Dorsolateral prefrontal cortex (tissue), 122 donors: ENCODE measurements at places on chromosomes 13 and 19.

- DNase-seq = no peak
Measured at GRCh38 chr13:33518452-33518851, 232.9 kb upstream of the STARD13 start.

- peak; percentile 83 for DNase-seq
Measured at GRCh38 chr19:2328401-2329148, at the start of the genes LSM7 and SPPL2B. LSM7 (minus strand) TSS chr19:2328586; CDS start chr19:2328566, 20 bp downstream. SPPL2B (plus strand) TSS chr19:2328684; CDS start chr19:2328710, 26 bp downstream.

DNA sequence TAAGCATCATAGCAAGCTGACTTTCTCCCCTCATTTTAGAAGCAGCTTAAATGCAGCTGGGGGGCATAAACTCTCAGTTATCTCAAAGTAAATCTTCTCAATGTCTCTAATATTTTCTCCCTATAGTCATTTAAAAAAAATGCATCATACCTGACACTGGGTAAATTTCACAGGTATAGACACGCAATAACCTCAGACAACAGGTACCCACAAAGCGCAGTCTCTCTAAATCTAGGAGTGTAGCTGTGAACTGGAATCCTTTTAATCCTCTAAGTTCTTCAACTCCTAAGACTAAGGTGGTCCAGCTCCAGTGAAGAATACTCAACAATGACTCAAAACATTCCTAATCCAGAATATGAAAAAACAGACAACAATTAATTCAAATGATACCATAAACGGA lies 141.2 kb downstream of the MYCBP2 start:
- DNase-seq = no peak

DNA sequence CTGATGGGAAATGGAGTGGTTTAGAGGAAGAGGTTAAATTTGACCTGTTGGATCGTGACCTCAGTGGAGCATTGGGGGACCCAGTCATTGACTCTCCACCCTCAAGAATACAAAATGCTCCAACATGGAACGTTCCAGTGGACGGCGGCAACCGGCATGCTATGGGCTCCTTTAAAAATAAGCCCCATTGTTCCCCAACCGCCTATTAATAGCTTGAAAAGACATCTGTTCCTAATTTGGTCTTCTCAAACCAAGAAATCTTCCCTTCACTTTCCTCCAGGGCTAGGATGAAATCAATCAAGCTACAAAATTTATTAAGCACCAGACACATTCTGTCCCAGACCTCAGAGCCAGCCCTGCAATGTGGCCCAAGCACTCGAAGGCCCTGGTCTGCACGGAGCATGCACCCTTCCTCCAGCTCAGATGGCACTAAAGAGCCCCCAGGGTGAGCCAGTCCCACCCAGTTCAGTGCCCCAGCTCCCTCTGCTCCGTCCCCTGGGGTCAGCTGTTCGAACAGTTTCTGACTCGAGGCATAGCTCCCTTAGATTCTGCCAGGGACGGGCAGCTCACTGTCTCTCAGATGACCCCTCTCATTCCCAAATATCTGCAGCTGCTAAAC lies 22.5 kb upstream of the VSTM2B start:
- DNase-seq = peak; percentile 38

DNA sequence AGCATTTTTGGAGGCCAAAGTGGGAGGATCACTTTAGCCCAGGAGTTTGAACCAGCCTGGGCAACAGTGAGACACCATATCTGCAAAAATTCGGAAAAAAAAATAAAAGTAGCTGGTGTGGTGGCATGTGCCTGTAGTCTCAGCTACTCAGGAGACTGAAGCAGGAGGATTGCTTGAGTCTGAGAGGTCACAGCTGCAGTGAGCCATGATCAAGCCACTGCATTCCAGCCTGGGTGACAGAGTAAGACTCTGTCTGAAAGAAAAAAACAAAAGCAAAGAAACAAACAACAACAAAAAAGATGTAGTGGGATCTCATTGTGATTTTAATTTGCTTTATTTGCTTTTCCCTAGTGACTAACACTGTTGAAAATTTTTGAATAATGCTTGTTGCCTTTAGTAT lies 394.7 kb upstream of the KLHL1 start:
- no peak for DNase-seq

DNA sequence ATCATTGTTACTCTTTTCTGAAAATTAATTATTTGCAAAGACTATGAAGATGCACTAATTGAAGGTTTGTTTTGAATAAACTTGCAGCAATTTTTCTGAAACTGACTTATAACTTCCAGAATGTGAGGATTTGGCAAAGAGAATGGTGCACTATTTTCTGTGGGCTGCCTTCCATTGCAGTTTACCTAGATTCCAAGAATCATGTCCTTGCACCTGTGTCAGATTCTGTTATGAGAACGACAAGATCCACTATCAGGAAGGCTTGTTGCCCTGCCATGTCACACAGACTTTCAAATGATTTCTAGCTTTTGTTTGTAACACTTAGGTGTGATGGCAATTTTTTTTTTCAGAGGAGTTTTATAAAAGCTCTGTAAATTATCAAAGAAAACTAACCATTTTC lies 5.6 kb upstream of the SLAIN1 start:
- DNase-seq = no peak

GRCh38 chr19:15479391-15480345 lies at the start of gene PGLYRP2:
PGLYRP2 (minus strand) TSS chr19:15479501; CDS start chr19:15479371, 130 bp downstream.
- peak; percentile 62 for DNase-seq

DNA sequence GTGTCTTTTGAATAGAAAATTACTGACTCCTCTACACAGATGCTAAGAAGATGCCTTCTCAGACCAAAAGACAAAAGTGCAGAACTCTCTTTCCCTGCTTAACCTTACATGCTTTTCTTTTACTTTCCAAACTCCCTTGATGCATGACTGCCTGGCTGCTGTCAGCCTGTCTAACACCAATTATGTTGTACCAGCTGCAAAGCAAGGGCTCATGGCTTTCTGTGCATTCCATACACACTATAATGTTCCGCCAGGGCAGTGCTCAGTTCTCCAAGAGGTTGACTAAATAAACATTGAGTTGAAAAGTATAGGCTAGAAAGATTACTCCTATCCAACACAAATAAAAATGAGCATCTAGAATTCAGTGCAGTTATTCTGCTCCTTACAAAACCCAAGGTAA lies 330.4 kb upstream of the NBEA start:
- DNase-seq = no peak

DNA sequence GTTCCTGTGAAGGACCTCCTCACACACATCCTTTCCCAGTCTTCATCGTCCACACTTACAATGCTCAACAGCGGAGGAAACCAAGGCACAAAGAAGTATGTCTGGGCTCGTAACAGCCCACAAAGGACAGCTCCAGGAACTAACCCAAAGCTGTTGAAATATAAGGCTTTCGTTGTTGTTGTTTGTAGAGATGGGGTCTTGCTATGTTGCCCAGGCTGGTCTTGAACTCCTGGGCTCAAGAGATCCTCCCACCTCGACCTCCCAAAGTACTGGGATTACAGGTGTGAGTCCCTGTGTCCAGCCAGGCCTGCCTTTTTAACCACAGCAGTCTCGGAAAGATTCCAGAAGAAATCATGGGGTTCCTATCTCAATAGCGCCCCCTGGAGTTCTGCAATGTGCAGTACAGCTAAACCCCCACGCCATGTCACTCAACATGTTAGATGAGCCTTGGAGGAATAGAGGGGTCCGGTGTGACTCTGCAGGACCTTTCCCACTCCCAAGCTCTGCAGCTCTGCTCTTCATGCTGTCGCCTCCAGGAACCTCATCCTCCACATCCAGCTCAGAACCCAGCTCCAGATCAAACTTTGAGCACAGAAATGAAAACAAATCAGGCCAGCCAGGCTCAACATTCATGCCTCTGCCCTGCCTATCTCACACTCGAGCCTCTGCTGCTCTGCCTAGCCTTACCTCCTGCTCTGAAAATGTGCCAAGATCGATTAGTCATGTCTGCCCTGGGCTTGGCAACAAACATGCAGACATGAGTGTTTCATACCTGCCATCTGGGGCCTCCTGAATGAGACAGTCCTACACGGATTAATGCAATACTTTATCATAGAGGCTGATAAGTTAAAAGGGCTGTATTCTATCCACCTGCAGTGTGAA lies 7.5 kb downstream of the PLA2G4C start:
- no peak for DNase-seq

DNA sequence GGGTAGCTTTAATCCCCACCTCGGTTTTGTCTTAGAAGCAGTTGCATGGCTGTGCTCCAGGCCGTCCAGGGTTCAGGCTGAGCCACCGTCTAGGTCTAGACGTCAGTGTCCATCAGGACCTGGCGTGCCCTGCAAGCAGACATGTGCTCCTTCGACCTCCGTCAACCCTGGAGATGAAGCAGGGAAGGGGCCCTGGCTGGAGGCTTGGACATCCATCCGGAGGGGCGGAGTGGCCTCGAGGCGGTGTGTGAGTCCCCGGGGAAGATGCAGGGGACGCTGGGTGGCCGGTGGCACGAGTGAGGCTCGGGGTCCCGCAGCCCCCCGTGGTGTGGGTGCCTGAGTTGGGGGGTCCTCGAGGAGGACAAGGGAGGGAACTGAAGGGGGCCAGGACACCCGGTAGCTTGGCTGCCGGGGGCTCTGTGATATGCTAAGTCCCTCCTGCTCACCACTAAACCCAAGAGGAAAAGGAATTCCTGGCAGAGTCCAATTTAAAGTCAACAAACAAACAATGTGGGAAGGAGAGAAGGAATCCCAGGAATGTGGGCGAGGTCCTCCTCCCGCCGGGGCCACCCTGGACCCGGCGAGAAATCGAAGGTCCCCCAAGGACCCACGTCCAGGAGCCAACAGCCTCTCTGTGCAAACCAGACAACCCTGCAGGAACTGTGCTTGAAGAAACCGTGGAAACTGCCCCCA lies 14.9 kb upstream of the PTBP1 start:
- no peak for DNase-seq

DNA sequence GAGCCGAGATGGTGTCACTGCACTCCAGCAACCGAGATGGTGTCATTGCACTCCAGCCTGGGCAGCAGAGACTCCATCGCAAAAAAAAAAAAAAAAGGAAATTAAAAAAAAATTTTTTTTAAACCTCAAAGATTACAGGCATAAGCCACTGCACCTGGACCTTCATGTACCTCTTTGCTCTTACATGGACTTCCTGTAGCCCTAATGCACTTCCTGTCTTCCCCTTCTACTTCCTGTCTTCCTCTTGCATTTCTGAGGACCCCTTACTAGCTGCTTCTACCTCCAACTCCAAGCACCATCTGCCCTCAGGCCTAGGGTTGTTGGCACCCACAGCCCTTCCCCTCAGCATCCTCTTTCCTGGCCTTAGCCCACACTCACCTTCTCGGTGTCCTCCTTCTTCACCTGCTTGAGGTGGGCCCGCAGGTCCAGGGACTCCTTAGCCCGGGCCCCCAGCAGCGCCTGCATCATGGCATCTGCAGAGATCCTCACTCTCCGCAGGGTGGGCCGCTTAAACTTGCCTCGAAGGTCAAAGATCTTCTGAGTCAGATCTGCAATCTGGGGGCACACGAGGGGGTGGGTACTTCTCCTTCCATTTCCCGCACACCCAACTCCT lies 3.8 kb downstream of the TNNI3 start:
- no peak for DNase-seq

- no peak for DNase-seq
Measured at GRCh38 chr13:49821216-49822009, 28.9 kb upstream of the KPNA3 start.

GRCh38 chr13:36101157-36101556 lies 30.0 kb downstream of the DCLK1 start:
- no peak for DNase-seq

DNA sequence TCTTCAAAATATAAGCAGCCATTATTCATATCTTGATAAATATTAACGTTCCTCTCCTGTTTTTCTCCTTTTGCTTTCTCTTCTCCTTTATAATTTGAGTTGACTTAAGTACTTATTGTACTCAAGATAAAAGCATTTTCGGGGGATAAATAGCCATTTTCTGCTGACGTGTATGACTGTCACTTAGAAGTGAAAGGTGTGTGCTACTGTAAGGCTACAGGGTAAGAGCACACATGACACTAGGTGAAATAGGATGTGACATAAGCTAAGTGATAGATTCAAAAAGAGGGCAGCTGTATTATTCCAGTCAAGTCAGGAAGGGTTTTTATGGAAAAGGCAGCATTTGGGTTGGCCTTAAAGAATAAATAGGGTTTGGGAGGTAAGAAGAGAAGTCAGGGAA lies 128.5 kb downstream of the GPC6 start:
- DNase-seq = no peak

DNA sequence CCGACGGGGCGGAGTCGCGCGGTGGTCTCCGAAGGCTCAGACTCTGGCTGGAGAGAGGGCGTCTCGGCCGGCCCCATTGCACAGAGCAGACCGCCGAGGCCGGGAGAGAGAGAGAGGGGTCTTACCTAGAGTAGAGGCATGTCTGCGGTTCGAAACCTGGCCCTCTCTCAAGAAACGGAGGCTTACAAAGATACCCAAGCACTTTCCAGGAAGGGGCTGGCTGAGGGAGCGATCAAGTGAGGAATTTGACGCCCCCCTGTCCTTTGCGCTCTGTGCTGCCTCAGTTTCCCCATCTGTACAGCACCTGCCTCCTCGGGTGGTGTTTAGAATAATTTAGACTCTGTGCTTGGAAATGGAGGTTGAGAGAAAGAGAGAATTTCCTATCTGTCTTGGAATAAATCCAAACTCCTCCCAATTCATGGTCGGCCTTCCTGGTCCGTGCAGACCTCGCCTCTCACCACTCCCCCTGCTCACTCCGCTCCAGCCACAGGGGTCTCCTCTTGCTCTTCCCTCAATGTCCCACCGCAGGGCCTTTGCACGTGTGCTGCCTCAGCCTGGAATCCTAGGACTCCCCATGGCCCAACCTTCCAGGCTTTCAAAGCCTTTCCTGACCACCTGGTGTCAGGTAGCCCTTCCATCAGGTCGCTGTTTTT lies 658 bp upstream of the ISOC2 start:
- DNase-seq = no peak

GRCh38 chr19:9132422-9132821 lies 5.7 kb upstream of the OR7G3 start:
- DNase-seq = no peak

- no peak for DNase-seq
Measured at GRCh38 chr13:67971291-67971690, 741.2 kb upstream of the PCDH9 start.

GRCh38 chr19:14474827-14475226 lies 327 bp downstream of the PTGER1 start:
- DNase-seq = no peak

GRCh38 chr13:106714271-106714982 lies 146.5 kb upstream of the ARGLU1 start:
- no peak for DNase-seq

- no peak for DNase-seq
Measured at GRCh38 chr19:28881616-28882015, 331.3 kb downstream of the UQCRFS1 start.

DNA sequence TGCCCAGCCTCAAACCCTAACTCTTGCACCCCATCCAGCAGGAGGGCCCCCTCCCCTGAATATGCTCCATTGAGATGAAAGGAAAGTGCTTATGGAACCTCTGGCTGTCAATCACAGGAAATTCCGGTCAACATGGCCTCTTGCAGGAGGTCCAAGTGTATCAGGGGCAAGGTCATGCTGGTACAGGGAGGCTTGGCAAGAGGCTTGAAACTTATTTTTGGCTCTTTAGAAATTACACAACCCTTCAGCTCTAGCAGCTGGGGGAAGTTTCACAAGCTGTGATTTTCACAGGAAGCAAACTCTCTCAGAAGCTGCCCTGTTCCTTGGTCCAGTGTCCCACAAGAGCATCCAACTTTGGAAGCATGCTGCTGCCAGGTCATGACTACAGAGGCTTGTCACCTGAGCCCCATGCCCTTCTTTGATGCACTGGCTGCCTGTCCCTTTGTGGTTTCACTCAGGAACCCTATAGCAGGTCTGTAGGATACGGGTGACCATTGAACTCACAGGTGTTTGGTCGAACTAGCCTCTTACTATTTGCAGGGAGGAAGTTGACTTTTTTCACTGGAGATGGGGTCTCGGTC lies 8.4 kb downstream of the ASF1B start:
- no peak for DNase-seq
